ENCODE measurements at places on chromosomes 16 and 17.

DNA sequence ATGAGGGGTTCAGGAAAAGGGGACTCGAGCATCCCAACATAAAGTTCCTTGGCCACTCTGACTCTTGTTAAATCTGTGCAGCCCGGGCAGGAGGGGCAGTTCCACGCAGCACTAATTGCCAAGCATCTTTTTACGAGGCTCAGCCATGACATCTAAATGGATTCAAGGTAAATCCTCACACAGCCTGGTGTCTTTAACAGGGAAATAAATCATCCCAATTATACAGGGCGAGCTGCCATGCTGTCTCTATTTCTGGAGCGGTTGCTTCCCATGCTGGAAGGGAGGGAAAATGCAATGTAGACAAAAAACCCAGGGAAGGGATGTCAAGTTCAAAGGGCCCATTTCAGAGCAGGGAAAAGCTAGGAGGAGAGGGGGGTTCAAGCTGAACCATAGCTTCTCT lies 110.0 kb downstream of the GAS7 start:
- no peak for DNase-seq

DNA sequence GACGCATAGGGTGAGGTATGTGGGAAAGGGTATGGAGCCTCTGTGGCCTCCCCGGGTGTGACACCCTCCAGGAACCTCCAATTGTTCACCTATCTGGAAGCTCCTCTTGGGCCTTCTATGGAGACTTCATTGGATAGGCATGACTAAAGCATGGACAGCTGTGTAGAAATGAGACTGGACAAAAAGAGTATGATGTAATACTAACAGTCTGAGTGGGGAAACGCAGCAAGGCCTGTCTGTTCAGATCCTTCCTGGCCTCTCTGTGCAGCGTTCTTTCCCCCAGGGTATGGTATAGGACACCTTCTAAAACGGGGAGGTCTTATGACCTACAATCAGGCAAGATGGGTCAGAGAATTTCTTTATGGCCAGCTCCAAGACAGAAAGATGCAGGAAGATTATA lies 30.7 kb upstream of the CCNF start:
- no peak for DNase-seq

DNA sequence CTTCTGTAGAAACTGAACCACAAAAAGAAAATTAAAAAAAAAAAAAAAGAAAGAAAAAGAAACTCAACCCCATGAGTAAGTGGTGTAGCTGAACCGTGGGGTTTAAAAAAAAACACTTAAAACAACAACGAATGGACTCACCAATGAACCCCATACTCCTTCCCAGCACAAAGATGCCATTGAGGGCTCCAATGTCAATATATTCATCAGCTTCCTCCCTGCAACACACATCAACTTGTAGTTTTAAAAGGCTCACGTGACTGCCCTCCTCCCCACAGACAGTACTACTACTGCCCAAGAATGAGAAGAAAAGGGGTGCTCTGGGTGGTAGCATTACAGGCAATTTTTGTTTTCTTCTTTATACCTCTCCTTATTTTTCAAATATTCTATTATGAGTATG lies 3.3 kb upstream of the KLHL11 start:
- DNase-seq, result no peak

DNA sequence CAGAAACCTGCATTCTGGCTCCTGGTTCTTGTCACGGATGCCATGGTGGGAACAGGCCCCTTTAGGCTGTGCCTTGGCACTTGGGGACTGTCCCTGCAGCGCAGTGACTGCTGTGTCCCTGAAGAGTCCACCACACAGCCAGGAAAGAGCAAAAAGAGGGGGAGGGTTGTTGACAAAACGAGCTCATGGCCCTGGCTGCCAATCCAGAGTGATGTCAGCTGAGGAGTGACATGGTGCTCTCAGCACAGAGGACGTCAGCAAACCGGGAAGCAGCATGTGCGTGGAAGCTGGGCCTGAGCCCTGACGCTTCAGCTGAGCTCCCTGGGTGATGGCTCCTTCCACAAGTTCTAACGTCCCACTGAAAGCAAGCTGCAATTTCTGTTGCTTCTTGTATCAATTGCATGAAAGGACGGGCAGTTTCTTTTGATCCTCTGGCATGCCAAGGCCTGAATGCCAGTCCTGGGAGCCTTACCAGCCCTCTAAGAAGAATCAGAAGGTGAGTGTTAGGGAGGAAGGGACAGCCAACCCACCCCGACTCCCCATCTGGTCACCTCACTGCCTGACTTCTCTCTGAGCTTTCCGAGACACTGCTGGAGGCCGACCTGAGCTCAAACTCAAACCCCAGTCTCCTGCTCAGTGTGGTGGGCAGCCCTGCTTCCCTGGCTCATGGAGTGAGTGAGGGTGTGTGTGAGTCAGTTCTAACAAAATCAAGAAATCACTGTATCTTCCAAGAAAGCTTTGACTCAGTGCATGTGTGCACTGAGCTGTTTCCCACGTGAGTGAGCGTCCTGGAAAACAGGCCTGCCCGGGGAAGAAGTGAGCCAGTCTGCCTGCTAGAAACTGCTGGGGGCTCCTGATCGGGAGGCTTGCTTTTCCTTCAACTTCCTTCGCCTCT lies 14.7 kb upstream of the WNT3 start:
- no peak for DNase-seq

DNA sequence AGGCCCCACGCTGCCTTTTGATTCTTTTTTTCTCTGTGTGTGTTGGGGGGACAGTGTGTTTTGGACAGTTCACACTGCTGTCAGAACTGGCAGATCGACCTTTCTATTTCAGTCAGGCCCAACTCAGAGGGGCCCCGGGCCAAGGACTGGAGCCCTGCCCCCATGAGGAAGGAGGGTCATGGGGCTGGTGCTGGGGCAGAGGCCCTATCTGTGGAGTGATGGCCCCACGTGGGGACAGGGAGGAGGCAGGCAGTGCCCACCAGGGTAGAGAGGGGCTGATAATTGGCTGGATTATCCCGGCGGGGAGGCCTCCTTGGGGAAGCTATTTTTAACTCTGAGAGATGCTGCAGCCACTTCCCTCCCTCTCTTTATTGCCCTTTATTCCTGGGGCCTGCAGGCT lies 5.7 kb upstream of the KCNJ12 start:
- no peak for DNase-seq

- DNase-seq, result no peak
These were observed 37.2 kb downstream of the SKAP1 start for GRCh38 chr17:48392857-48393256.

Data from CD4-positive, alpha-beta T cell treated with Interferon alpha-2 for 1 hour (primary cell).